ENCODE measurements at places on chromosomes 7 and 10.
A peak's percentile ranks its signal among the peaks of the same experiment; 100 is the strongest.

- DNase-seq, result peak; percentile 85
These were observed 26.5 kb downstream of the NUB1 start for GRCh38 chr7:151368136-151368571.

GRCh38 chr7:121103579-121103978 lies 115.1 kb downstream of the CPED1 start:
- no peak for DNase-seq

- DNase-seq, result peak; percentile 68
These were observed 6.7 kb downstream of the FRAT1 start for GRCh38 chr10:97325754-97326153.

DNA sequence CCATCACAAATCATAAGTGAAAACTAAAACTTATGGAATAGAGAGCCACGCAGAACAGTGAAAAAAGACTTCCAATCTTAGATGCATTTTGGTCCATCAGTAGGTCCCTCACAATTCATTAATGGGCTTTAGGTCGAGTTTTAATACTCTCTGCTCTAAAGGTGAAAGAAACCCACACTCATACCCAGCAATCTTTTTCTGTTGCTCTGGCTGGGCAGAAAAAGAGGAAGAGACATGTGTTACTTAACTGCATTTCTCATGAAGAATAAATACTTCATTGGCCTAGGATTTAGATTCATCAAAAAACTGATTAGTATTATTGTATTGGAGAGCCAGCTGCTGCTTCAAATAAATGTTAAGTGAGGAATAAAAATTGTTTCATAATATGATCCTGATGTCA lies 645.7 kb downstream of the PHTF2 start:
- no peak for DNase-seq

GRCh38 chr7:106423111-106423510 lies 138.3 kb upstream of the NAMPT start:
- DNase-seq, result no peak

DNA sequence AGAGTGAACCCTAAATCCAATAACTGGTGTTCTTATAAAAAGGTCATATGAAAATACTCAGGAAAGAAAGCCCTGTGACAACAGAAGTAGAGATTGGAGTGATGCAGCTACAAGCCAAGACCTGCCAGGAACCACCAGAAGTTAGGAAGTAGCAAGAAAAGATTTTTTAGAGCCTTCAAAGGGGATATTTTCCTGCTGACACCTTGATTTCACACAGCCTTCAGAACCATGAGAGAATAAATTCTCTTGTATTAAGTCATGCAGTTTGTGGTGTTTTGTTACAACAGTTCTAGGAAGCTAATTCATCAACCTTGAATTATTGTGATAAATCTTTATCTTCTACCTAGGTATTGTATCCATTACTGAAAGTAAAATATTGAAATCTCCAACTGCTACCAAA lies 81.0 kb downstream of the HYCC1 start:
- no peak for DNase-seq

DNA sequence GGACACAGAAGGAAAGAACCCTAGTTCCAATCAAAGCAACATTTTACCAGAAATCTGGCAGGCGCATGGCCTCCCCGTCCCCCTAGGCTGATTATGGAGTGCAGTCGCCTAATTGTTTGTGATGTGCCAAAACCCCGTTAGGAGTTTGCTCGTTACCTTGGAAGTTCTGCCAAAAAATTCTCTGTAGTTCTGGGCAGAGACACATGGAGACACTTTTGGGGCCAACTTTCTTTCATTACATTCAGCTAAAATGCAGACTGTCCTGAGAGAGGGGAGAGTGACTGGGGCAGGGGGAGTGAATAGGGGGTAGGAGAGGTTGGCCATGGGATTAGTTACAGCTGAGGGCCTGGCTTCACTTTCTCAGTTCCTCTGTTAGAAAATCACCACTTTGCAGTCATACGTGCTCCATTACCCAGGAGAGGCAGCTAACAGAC lies 158.0 kb upstream of the NPVF start:
- peak; percentile 40 for DNase-seq

DNA sequence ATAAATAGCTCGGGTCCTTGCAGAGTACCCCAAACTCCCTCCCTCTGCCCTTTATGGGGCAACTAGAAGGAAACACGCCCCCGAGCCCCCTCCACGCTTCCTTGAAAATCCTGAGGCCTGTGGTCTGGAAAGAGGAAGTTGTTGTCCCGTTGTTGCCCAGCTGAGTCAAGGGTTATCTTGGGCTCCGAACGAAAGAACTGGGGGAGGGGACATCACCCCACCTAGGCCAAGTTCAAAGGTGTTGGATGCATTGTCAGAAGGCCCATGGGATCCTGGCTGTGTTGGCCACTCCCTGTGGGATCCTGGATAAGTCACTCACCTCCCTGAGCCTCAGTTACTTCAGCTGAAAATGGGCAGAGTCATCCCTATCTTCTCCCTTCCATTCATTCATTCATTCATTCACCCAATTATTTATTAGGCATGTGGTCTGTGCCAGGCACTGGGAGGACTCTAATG lies at the start of gene CCL24:
CCL24 (minus strand) TSS at position 26 of the 456 bp plus-strand sequence. CDS start 91 bp downstream, outside the sequence.
- DNase-seq, result no peak

DNA sequence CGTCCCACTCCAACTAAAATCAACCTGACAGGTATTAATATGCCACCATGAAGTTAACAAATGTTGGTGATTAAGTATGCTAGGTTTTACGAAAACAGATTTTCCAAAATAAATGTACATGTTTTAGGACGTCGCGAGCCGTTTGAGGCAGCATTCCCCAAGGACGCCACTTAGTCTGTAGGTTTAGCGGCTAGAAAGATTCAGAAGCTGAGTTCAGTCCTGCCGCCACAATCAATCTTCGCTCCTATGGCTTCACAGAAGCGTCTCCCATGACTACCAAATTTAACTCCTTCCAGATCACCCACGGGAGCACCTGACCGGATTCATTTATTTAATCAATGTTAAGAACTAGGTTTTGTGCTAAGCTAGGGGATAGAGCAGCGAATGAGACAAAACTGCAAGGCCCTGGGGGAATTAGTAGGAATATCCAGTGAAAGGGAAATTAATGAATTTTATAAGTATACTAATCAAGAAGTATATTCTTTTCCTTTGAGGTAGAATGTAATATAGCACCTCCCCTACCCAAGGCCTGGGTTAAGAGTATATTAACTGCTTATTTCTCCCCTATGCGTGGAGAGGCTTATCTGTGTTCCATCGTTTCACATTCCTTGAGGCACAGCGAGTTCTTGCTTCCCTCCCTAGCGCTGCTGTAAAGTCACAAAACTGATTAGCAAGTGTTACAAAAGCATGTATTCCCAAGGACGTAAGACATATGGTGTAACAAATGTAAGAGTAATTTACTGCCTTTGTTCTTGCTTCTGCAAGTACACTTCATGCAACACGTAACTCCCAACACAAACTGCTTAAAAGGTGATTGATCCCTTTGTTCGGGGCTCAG lies 994 bp upstream of the CYP51A1 start:
- DNase-seq, result peak; percentile 59

DNA sequence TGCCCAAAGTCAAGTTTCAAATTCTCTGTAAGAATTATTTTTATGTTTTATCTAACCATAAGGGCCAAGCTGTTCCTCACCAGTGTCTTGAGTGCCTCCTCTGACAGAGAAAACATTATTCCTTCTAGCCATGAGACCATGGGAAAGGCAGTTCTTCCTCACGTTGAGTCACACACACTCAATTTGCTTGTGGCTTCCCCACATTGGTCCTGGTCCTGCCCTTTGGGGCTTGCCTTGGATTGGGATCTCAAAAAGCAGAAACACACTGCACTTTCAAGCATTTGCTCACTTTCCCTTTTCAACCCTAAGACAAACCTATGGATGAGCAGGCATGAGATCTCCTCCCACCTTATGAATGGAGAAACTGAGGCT lies 248.3 kb upstream of the IGFBP3 start:
- DNase-seq, result no peak

GRCh38 chr7:82594665-82595064 lies 151.1 kb upstream of the CACNA2D1 start:
- no peak for DNase-seq

- no peak for DNase-seq
These were observed 30.7 kb downstream of the PTPRN2 start for GRCh38 chr7:158556721-158557440.

DNA sequence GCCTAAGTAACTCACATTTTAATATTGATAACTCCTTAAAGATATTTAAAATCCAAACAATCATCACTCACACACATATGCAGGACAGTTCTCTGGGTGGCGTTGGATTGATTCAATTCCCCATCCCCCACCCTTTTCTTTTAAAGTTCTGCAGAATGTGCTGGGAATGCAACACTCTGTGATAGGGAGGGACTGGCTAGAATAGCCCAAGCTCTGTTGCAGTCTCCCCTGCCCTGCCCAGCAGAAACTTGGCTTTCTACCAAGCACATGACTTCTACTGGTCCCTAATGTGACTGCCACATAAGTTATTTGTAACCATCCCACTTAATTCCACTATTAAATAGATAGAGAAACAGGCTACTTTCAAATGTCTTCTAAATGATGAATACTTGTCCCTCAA lies 55.2 kb downstream of the TWIST1 start:
- DNase-seq, result no peak

DNA sequence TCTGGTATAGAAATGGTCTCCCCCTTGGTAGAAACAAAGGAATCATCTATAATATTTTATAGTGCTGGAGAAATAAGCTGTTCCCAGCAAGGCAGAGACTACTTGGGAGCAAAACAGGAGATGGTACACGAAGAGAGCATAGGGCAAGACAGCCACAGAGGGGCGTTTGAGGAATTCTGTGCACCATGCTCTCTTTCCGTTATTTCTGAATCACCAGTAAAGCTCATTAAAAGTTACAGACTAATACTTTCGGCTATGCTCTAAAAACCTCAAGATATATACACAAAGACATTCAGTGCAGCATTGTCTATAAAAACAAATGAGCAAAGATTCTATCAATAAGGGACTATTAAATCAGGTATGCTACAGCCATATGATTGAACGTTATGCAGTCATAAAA lies 68.5 kb upstream of the FHIP2A start:
- no peak for DNase-seq

Measured in Ammon's horn (tissue), 1 donor.